ENCODE measurements at places on chromosomes 13 and 19. TPM values are rescaled to one million over a fixed set of nuclear protein-coding genes. Genes with fewer than 3 reads are reported as not detected.

Gene OR7C2
- total RNA-seq = not detected

Gene CCNA1
- 0.42 TPM for total RNA-seq

Gene CEBPA
- 10.3 TPM for total RNA-seq

Gene KCNC3
- 1.6 TPM for total RNA-seq

Gene CALR3
- not detected for total RNA-seq

Gene ZNF548
- 23.4 TPM for total RNA-seq

Gene CYP4F12
- 14.1 TPM for total RNA-seq
